ENCODE measurements at places on chromosomes 16 and 17.

- no peak for DNase-seq
Observed at GRCh38 chr17:72124438-72124775, 3.6 kb downstream of the SOX9 start.

- no peak for DNase-seq
Observed at GRCh38 chr17:29588562-29589411, 661 bp downstream of the GIT1 start.

DNA sequence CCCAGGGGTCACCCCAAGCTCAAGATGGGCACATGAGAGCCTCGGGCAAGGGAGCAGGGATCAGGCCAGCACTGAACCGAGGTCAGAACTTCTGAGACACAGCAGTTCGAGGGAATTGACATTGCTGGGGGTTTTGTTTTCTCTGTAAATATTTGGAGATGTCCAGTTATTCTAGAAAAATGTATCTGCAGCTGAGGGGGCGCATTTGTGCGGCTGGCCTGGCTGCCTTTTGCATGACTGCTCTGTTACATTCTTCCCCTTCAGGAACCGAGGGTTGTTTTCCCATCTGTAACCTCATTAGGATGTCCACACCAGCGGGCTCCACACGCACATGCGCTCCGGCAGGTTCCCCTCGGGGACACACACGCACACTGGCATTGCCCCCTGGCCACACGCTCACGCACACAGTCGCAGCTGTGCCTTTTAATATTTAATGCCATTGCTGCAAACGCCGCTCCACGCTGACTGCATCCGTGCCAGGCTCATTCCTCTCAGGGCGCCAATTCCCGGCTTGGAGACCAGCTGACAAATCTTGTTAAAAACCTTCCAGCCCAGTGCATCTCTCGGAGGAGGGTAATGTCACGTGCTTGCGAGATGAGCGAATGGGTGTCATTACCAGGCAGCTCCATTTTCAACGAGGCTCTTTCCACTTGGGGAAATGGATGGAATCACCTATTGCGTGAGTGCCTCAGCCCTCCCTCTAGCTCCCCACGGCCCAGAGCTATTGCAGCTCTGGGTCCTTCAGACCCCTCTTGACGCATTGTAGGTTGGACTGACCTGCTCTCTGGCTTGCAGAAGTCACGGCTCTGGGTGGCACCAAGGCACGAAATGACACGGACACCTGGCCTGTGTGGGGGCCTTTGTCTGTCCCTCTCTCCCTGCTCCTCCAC lies 13.1 kb downstream of the CCR7 start:
- no peak for DNase-seq

- DNase-seq: no peak
Observed at GRCh38 chr17:30819971-30820705, 4.4 kb downstream of the CRLF3 start.

- DNase-seq: no peak
Observed at GRCh38 chr17:56826611-56827414, 6.9 kb downstream of the C17orf67 start.

GRCh38 chr16:70692130-70692872 lies 6.4 kb upstream of the MTSS2 start:
- no peak for DNase-seq

All from stimulated activated CD4-positive, alpha-beta T cell treated with anti-CD3 and anti-CD28 coated beads, TNF-alpha, amount 100 ng/mL, for 24 hours (primary cell).